ENCODE measurements at places on chromosomes 1 and 21.

DNA sequence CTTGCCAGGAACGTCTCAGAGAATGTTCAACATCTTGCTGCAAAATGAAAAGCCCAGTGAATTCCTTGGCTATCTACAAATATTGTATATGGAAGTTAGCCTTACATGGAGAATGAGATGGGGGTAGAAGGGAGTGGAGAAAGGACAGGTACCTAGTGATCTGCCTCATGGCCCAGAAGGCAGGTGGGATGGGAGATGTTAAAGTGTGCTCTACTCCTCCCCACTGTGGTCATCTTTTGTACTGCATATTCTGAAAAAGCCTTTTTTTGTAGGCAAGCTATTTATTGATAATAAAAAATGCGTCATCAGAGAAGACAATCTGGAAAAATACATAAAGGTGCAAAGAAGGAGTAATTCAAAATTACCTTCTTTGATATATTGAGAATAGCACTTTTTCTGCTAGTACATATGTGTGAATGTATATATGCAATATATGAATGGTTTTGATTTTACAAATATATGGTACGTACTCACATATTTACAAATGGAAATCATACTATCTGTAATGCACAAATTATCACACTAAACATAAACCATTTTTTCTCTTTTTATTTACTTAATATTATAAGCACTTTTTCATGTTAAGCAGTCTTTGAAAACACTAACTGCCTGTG is 19.1 kb upstream of the SLC5A9 start:
- DNase-seq: no peak

DNA sequence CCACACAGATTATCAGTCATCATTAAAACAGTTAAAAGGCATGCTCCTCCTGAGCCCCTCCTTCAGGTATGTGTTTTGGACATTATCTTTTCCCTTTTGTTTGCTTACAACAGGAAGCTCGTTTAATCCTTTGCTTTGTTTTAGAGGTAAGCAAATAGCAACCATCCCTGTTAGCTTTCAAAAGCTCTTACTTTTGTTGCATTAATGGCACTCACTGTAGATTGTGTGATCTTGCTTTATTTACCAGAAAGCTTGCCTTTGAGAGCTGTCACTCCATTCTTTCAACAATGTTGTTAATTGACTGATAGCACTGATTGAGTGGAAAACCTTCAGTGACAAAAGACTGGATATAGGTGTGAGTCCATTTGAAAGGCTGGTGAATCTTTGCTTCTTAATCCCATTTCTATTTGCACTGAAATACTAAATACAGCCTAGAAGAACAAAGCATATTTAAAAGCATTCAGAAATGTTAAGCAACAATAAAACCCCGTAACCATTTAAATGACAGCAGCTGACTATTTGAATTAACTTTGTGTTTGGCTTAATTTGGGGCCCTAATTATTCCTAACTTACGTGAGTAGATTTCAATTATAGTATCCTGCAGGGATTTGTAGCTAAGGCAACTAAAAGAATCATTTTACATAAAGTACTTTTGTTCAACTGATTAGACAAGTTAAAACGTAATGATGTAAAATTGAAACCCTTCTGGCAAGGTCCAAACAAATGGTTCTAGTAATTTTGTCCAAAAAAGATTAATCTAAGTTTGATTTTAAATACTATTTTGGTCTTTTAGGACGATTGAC is 48.3 kb downstream of the ADGRL2 start:
- no peak for DNase-seq

DNA sequence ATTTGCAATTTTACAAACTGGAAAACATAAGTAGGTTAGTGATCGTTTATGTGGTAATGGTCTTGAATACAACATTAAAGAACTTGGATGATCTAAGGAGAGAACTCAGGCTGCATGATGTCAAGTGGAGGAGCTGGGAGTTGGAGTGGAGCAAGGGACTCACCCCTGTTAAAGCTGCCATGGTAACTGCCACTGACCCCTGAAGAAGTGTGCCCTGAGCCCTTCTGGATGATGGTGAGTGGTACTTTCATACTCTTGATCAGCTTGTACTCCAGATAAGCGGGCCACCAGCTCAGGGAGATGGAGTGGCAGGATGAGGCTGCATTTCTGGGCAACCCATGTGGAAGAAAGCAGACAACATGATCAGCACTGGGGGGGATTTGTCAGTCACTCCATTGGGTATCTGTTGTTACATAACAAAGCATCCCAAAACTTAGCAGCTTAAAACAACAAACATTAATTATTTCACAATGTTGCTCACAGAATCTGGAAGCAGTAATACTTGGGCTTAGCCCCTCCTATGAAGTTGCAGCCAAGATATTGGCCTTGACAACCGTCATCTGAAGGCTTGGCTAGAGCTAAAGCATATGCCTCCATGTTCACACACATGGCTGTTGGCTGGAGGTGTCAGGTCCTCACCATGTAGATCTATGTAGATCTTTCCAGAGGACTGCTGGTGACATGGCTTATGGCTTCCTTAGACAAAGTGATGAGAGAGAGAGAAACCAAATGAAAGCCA is 213.8 kb downstream of the DUSP10 start:
- no peak for DNase-seq

DNA sequence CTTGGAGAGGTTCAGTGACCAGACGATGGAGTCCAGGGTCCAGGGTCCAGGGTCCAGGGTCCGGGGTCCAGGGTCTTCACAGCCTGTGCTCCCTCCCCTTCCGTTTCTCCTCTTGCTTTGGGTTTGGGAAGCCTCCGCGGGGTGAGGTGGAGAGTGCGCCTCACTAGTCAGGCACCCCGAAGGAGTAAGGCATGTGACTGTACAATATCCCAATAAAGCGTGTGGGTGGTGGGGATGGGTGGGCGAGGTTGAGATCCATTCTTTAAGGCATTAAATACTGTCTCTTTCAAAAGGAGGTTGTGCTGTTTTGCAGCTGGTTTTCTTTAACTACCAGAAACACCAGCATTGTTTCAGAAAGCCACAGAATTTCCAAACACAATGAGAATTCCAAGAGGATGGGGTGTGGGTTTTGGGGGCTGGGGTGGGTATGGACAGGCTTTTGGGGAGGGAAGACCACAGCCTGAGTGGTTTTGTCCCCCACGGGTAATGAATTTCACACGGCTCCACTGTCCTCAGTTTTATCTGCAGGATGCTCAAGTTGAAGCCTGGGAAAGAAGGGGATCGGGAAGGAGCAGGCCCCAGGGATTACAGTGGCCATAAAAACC is 65.7 kb downstream of the KIF26B start:
- DNase-seq: no peak

DNA sequence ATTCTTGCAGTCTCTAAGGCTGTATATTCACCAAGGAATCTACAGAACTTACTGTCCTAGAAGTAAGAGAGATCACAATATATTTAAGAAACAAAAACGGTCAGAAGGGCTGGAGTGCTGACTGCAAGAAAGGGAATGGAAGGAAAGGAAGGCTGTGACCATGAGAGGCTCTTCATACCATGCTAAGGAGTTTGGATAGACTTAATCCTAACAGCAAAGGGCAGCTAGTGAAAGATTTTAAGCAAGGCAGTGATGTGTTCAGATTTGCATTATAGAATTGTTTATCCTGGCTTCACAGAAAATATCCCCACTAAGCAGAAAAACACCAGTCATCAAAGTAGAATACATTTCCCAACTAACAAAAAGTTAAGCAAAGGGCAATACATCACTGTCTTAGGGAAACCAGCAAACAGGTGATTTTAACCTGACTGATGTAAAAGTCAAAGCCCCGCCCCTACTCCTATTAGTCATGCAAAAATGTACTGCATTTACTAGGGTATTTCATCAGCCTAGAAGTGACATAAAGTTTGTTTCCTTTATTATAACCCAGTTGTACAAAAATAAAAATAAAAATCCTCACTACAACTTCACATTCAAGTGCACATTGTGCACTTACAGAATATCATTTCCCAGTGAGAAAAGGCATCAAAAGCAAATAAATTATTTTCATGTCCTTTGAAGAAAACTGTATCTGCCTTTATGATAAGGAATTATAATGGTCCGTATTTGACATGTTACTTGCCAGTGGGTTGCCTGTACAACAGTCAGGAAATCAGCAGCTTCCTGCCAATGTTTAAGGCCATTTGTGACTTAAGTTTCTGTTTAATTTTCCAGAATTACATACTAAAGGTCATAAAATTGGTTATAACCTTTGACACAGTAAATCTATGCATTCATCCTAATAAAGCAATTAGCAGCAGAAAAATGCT is 17.2 kb downstream of the JAK1 start:
- DNase-seq: no peak

DNA sequence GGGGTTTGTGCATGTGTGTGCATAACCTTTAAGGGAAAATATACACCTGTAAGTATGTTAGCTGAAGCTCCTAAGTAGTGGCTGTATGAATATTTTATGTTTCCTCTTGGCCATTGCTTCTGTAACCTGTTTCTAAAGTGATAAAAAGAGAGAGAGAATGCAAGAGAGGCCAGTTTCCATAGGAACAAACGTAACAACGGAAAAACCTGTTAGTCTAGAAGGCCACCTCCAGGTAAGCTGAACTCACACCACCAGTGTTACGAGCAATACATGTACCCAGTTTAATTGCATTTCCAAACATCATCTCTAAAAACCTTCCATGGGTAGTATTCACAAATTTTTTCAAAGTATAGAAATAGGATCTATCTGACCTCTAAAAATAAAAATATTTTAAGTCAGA is 63.1 kb downstream of the PLPPR4 start:
- DNase-seq: no peak

DNA sequence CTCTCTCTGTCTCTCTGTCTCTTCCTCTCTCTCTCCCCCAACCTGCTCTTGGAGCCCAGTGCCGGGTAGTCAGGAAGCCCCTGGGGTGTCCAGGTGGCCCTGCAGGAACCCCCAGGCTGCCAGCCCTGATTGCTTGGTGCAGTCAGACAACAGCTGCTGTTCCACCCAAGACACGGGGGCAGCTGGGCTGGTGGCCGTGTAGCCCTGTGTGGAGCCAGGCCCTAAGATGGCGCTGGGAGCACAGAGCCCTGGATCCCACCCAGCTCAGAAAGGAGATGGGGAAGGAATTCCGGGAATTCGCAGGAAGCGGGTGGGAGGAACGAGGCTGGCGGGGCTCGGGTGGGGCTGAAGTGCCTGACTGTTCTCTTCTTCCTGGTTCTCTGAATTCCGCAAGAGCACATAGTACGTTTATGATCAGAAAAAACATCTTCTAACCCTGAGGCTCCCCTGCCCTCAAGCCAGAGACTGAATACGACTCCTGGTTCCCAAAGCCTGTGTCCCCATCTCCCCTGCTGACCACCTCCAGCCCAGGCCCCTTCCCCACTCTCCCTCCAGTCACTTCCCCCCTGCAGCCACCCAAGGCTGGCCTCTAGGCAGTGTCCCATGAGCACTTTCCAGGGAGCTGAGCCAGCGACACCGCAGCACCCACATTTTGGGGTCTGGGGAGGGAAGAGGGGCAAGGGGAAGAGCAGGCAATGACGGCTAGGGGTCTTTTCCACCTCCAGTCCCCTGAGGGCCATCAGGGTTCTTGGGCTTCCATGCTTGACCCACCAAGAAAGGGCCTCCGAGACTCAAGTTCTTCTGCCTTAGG is 55.0 kb downstream of the WNT9A start:
- DNase-seq: no peak

GRCh38 chr21:44375281-44375651 is 21.8 kb downstream of the TRPM2 start:
- DNase-seq: no peak

Measured in C1 segment of cervical spinal cord (tissue), 14 donors.